Pulmonary artery endothelial cell (primary cell): ENCODE measurements at places on chromosomes 3 and 15.

DNA sequence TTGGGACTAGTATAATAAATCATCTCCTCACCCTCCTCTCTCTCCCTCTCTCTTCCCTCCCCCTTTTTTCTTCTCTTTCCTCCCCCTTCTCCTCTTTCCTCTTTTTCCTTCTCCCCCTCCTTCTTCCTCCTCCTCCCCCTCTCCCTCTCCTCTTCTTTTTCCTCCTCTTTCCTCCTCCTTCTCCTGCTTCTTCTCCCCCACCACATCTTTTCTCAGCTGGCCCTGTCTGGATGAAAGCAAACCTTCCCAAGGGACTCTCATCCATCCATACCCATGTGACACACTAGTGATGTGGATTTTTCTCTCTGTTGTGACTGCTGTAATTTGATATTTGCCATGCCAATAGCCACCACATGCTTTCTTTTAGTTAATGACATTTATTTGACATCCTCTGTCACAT, 127.2 kb downstream of the EBLN2 start:
- no peak for DNase-seq

GRCh38 chr15:62977952-62978811, 64.4 kb upstream of the TPM1 start:
- no peak for DNase-seq

- no peak for DNase-seq
Observed at GRCh38 chr3:35969406-35969805, 330.1 kb downstream of the ARPP21 start.

DNA sequence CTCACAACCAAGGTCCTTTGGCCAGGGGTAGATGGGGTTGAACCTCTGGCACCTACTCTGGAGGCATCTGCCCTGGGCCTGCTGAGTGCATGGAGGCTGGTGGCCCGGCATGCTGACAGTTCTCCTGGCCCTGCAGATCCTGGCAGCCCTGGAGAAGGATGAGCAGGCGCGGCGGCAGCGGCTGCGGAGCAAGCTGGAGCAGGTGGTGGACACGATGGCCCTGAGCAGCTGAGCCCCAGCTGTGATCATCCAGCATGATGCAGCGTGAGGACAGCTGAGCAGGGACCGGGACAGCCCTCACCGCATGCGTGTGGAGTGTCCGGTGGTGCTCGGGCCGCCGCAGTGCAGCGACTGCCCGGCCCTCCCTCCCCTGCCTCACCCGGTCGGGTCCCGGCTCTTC, 50.9 kb downstream of the PLXNA1 start:
- DNase-seq: no peak

GRCh38 chr15:88484682-88485331, 17.3 kb downstream of the MRPS11 start:
- no peak for DNase-seq

DNA sequence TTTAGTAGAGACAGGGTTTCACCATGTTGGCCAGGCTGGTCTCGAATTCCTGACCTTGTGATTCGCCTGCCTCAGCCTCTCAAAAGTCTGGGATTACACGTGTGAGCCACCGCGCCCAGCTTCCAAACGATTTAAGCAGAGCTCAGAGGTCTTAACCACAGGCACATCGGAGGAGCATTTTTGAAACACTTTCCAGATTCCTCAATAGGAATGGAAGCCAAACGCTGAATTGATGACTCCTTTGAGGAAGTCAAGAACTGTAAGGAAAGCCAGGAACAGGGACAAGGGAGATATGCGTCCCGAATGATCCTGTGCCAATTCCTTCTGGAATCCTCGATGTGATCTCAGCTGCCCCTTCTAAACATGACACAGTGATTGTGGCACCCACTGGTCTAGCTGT, 40.0 kb downstream of the TRH start:
- no peak for DNase-seq

GRCh38 chr3:10357592-10358308, 36.8 kb upstream of the SEC13 start:
- DNase-seq: no peak

DNA sequence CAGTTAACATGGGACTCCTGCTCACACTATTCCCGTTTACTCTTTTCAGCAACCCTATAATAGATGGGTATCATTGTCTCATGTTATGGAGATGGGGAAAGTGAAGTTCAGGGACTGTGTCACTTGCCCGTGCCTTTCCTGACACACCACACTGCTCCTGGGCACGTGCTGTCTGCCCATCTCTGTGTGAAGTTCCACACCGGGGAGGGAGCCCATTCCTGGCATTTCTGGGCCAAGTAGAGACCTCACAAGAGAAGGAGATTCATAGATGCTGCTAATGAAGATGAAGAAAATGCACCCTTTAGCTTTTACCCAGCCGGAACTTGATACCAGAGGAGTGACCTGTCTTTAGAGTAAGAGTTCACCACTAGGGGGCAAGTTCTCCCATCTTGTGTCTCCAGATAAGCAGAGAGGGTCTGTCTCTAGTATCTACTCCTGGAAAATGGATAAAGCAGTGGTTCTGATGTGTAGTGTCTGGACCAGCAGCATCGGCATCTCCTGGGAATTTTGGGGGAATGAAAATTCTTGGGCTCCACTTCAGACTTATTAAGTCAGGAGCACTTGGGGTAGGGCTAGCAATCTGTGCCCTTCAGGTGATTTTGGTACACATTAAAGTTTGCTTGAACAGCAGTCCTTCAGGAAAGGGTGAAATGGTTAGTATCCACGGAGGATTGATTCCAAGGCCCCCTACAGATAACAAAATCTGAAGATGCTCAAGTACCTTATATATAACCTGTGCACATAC, 2.0 kb upstream of the TOPBP1 start:
- no peak for DNase-seq
